ENCODE measurements at places on chromosomes 1 and 21. TPM values are rescaled to one million over a fixed set of nuclear protein-coding genes. Genes with fewer than 3 reads are reported as not detected.

Gene DMBX1
- total RNA-seq, result not detected

Gene BPNT1
- 26.5 TPM for total RNA-seq

- DNase-seq, result no peak
Measured at GRCh38 chr1:162712317-162713029, 78.0 kb upstream of the HSD17B7 start.

DNA sequence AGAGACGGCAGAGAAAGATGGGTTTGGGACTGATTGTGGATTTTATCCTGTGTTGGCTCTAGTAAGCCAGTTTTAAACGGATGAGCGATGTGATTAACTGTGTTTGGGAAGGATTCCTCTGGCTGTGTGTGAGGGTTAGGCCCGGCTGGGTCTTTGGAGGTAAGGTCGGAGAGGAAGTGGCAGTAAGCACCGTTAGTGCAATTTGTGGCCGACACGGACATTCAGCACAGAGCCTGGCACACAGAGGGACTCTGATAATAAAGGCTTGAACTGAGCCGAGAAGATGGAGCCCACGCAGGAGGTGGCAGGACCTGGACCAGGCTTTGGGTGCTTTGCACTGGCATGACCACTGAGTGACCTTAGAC lies 1.3 kb downstream of the MTFR1L start:
- no peak for DNase-seq

DNA sequence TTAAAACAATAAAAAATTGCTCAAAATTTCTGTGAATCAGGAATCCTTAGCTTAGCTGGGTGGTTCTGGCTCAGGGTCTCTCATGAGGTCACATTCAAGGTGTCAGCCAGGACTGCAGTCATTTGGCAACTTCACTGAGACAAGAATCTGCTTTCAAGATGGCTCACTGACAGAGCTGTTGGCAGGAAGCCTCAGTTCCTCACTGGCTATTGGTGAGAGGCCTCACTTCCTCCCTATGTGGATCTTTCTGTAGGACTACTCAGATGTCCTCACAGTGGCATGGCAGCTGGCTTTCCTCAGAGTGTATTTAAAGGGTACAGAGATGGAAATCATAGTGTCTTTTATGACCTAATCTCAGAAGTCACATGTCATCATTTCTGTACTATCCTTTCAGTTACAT lies 785.7 kb downstream of the ADGRL2 start:
- no peak for DNase-seq

GRCh38 chr1:97877307-97877706 lies 43.5 kb downstream of the DPYD start:
- no peak for DNase-seq

- no peak for DNase-seq
Measured at GRCh38 chr1:111045033-111045722, 81.5 kb upstream of the LRIF1 start.

- no peak for DNase-seq
Measured at GRCh38 chr1:8395433-8395866, 77.5 kb downstream of the SLC45A1 start.

All from chondrocyte (in vitro differentiated cells).